Immature natural killer cell (primary cell): ENCODE measurements at places on chromosomes 2 and 18. TPM values are rescaled to one million over a fixed set of nuclear protein-coding genes. Genes with fewer than 3 reads are reported as not detected.

GRCh38 chr2:121649149-121649595, at the start of gene CLASP1:
Gene CLASP1, minus strand, starts transcription at chr2:121649462. Its CDS starts 43,567 bp downstream, at chr2:121605895.
- DNase-seq = no peak
- peaks cover 25% of the 10 kb centered on the region for H3K27me3 ChIP-seq
- no peaks in the 10 kb centered on the region for H3K36me3 ChIP-seq
- peak within 1 kb of the TSS; percentile 99 for H3K4me3 ChIP-seq

The IL1R2 gene
- 3.3 TPM for polyA plus RNA-seq

The RASGRP3 gene
- 2.5 TPM for polyA plus RNA-seq

GRCh38 chr2:225056330-225057073, 14.2 kb upstream of the DOCK10 start:
- peak overlapping the region; percentile 44 for H3K4me3 ChIP-seq
- no peak for DNase-seq
- peak overlapping the region; percentile 28 for H3K27ac ChIP-seq
- H3K27me3 ChIP-seq = peaks cover 2% of the 10 kb centered on the region
- H3K36me3 ChIP-seq = no peaks in the 10 kb centered on the region
- H3K4me1 ChIP-seq = peaks cover 52% of the 10 kb centered on the region

DNA sequence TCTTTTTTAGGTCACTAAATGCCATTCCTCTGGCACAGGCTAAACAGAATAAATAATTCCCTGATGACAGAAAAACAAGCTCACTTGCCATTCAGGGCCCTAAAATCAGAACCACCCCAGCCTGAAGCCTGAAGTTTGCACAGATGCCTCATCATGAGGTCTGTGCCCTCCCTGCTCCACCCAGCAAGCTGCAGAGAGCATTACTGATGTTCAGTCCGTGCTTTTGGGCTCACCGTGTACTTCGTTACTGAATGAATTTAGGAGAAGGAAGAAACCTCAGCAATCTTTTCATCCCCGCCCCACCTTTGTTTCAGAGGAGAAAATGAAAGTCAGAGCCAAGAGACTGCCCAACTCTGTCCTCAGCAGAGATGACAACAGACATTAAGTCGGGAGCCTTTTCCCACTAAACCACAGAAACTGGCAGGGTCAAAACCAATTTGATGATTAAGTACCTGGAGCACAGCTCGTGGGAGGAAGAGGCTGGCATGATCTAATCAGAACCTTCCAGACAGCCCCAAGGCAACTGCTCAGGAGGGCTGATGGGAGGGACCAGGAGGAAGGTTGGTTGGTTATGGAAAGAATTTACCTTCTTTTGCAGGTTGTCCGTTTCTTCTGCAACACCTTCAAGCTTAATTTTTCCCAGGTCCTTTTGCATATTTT, 122.7 kb downstream of the LAMA1 start:
- peaks cover 2% of the 10 kb centered on the region for H3K27me3 ChIP-seq
- H3K4me3 ChIP-seq = no peak overlapping the region
- H3K4me1 ChIP-seq = no peaks in the 10 kb centered on the region
- H3K36me3 ChIP-seq = no peaks in the 10 kb centered on the region
- no peak for DNase-seq

DNA sequence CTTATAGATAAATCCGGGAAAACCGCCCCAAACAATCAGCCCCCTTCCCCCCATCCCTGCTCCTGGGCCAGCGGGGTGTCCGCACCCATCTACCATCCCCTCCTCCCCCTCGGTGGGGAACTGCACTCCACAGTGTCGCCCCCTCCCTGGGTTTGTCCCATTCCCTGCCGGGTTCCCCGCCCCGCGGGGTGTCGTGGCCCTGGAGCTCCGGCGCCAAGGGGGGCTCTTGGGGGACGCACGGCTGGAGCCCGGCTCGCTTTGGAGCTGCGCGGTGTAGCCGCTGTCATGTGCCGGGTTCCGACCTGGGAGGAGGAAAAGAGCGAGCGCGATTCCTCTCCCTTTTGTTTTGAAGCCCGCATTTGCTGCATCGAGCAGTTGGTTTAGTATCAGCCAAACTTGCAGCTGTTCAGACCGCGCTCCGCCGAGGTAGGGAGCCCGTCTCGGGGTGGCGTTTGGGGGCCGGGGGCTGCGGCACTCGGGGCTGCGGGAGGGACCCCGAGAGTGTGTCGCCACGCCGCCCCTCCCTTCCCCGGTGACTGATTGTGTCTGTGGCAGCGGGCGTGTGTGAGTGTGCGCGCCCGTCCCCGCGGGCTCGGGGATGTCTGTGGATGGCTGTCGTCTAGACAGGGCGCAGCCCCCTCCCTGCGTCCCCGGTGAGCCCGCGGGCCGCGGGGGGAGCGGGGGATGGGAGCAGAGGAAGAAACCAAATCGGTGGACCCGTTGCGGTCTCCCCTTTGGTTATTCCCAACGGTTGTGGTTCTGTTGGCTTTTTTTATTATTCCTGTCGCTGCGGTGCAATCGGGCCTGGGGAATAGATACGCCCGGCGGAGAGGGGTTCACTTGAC, 797 bp downstream of the CTIF start:
- H3K36me3 ChIP-seq = no peaks in the 10 kb centered on the region
- H3K27me3 ChIP-seq = peaks cover 3% of the 10 kb centered on the region
- no peak overlapping the region for H3K27ac ChIP-seq
- peak overlapping the region; percentile 91 for H3K4me3 ChIP-seq

The ALK gene
- not detected for polyA plus RNA-seq

DNA sequence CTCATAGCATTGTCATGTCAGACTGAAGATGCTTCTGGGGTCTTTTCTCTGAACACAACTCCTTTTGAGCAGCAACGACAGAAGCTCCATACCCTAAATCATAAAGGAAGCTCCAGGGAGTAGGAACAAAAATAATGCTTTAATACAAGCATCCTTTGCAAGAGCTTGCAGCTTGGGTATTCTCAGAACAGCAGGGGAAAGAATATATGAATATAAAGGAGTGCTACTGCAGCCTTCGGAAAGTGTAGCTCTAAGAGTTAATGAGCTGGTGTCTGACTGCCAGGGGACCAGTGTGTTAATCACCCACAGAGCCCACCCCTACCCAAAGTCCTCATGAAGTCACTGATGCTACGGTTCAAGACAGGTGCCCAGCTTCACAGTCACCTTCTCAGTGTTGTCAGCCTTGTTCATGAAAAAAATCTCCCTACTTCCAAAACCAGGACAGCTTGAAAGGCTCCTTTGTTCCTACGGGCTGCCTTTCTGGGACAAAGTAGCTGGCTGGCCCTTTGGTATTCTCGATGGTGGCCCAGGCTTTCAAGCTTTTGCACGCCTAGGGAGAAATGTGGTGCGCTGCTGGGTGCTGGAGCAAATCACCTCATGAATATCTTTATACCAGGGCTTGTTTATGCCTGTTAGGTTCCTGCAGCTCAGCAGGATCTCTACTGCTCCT, 259.7 kb downstream of the CMPK2 start:
- no peaks in the 10 kb centered on the region for H3K4me1 ChIP-seq
- no peak overlapping the region for H3K4me3 ChIP-seq
- no peak for DNase-seq
- H3K27me3 ChIP-seq = peaks cover 1% of the 10 kb centered on the region
- H3K27ac ChIP-seq = no peak overlapping the region

GRCh38 chr2:211380041-211380440, 823.6 kb downstream of the CPS1 start:
- no peaks in the 10 kb centered on the region for H3K27me3 ChIP-seq
- no peaks in the 10 kb centered on the region for H3K4me1 ChIP-seq

DNA sequence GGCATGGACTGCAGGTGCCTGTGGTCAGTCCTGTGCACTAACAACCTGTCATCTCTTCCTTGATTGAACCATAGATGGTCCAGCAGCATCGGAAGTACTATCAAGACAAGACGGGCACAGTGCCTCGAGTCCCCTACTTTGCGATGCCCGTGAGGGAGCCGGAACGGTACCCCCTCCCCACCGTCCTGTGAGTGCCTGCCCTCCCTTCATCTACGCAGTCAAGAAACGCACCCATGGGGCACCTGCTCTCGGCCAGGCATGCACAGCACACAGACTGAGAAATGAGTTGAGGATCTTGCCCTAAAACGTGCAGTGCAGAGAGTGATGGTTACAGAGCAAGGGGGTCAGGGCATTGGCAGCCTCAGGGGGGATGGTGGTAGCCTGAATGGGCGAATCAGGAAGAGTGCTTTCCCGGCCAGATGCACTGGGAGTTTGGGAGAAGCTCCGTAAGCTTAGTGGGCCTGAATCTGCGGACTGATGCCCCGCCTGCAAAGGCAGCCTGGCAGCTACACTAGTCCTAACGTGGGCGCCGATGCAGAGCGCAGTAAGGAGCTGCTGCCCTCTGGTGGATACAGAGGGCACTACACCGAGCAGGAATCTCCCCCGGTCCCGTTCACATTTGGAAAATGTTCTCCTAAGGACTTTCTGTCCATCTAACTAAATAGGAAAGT, 63.6 kb downstream of the CIB4 start:
- no peaks in the 10 kb centered on the region for H3K4me1 ChIP-seq
- H3K27me3 ChIP-seq = peaks cover 1% of the 10 kb centered on the region
- no peaks in the 10 kb centered on the region for H3K36me3 ChIP-seq
- no peak overlapping the region for H3K4me3 ChIP-seq
- peak; percentile 40 for DNase-seq

- DNase-seq = peak; percentile 83
- no peaks in the 10 kb centered on the region for H3K36me3 ChIP-seq
- H3K4me3 ChIP-seq = peak overlapping the region; percentile 86
- H3K27ac ChIP-seq = peak overlapping the region; percentile 100
- peaks cover 46% of the 10 kb centered on the region for H3K4me1 ChIP-seq
Measured at GRCh38 chr2:42101206-42102023, 53.6 kb downstream of the PKDCC start.

DNA sequence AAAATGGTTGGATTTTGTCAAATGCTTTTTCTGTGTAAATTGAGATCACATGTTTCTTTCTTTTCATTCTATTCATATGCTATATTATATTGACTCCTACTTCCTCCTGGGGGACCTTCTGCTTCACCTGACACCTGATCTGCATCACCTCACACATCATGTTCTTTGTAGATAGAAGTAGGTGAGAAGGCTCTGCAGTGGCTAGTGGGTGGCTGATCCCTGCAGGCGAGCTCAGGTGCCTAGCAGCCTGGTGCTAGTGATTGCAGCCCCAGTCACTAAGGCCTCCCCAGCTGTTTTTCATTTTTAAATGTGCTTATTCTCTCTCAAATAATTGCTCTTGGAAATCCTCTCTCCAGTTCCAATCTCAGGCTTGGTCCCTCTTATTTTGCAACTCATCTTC, 33.6 kb downstream of the MC4R start:
- no peak overlapping the region for H3K4me3 ChIP-seq
- H3K4me1 ChIP-seq = no peaks in the 10 kb centered on the region
- H3K36me3 ChIP-seq = no peaks in the 10 kb centered on the region
- peaks cover 2% of the 10 kb centered on the region for H3K27me3 ChIP-seq
- DNase-seq = no peak

DNA sequence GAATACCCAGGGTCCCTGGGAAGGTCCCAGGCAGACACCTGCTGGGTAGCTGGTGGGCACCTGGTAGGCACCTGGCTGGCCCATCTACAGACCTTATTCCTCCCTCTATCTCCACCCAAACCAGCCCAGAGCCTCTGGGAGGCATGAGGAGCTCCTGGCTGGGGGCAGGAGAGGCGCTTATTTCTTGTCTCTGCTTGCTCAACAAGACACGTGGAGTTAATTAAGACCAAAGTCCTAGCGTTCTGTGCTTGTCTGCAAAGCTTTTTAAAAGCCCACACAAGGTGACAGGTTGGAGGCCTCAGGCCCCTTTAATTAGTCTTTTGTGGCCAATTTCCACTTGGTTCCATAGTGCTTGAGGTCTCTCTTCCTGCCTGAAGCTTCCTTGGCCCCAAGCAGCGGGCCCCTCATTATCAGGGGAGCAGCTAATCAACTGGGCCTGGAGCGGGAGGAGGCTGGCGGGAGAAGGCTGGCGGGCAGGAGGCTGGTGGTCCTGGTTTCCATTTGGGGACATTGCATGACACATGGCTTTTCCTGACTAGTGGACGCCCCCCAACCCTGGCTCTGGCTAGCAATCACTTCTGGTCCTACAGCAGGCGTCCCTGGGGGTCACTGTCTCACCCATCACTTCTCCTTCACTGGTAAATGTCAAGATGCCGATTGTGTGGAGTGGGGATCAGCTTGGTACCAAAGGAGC, 65.4 kb upstream of the HDAC4 start:
- H3K4me3 ChIP-seq = no peak overlapping the region
- H3K36me3 ChIP-seq = no peaks in the 10 kb centered on the region
- no peak overlapping the region for H3K27ac ChIP-seq
